ENCODE measurements at places on chromosomes 3 and 15.

- no peak for DNase-seq
These were observed 73.6 kb downstream of the APBA2 start for GRCh38 chr15:28959326-28959725.

DNA sequence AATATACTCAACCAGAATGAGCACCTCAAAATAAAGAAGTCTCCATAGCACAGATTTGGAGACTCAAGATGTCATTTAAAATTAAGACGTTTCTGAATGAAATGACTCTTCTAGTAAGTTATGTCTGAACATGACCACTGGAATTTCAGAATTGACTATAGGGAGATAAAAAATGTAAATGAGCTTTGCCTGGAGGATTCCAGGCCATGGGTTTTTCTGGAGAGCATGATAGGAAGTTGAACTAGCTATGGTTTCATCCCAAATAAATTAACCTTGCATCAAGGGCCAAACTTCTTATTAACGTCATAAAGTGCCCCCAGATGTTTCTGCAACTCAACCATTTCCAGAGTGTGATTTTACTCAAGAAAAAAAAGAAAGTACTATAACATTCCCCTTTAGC lies 222.6 kb upstream of the NR2F2 start:
- no peak for DNase-seq

DNA sequence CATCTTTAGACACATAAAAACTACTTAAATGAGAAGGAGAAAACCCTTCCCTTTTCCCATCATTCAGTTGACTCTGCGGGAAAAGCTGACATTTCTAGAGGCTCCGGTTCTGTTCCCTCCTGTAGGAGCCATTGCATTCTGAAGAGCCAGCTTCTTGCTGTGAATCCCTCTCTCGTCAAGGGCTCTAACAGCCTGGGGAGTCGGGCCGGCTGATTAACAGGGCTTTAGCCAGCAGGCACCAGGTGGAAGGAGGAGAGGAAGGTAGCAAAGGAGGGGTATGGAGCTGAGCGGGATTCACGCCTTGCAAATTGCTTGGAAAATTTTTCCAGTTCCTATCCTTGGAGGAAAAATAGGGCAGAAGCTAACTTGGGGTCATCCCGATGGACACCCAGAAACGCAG lies 108.3 kb upstream of the UBE2E1 start:
- DNase-seq: no peak

DNA sequence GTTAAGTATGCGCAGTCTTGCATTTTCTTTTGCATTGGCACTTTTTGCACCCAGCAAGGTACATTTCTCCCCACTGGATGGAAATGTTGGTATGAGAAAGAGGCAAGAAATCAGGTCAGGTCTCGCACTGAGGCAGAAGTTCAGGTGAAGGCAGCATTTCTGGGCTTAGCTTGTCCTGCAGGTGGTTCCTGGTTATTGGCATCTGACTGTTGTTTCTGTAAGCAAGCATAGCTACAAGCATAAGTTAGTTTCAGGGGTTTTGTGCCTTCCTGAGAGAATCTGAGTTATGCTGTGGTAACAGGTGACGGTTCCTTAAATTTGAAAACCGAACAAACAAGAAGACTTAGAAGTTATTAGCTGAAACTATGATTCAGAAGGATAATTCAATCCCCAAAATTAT lies 139.4 kb upstream of the GRM7 start:
- no peak for DNase-seq

DNA sequence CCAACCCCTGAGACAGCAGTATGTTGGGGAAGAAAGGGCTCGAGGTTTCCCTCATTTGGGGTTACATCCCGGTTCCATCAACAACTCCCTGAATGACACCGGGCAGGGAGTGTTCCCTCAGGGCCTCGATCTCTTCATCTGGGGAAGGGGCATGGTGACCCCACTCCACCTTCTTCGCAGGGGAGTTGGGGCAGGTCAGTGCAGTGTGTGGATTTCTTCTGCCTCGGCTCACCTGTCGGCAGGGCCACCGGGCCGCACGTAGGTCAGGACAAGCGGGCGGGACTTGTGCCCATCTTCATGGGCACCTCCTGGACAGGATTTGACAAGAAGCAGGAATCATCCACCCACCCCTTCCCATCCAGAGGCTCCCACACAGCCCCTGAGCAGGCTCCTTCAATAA lies 17.4 kb downstream of the GRIP2 start:
- DNase-seq: no peak

GRCh38 chr3:80993241-80993945 lies 768.1 kb downstream of the GBE1 start:
- DNase-seq: no peak

GRCh38 chr15:50786871-50787270 lies 21.4 kb upstream of the SPPL2A start:
- no peak for DNase-seq

DNA sequence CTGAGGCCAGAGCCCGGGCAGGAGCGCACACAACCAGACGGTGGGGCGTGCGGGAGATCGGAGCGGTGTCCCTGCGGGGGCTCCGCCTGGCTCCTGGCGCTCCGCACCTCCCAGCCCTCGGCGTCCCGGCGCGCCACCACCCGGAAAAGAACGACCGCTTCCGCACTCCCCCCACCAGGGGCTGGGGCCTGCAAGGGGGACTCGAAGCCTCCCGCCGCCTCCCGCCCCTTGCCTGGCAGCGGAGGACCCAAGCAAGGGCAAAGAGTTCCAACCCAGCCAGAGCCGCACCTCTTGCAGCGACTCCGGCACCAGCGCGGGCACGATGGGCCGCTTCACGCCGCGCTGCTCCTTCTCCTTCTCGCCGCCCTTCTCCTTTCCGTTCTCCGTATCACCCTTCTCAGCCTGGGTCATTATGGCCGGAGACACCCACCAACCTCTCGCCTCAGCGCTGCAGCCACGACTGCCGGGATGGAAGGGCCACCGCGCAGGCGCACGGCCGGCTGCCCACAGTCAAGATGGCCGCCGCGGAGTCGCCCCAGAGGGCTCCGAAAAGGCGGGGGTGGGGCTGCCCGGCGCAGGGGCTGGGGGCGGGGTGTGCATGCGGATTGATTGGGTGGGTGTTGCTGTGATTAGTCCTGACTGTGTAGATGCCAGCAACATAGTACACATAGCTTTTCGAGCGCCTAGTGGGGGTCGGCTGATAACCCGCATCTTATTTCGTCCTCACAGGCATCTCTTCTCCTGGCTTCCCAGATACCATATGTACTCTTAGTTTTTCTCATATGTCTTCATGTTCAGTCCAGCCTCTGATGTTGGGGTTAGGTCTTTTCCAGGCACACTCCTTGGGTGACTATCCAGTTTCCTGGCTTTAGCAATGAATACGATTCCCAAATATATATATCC lies at the start of gene ACTR8:
TSS of gene ACTR8 (minus strand) at position 462 of the 903 bp plus-strand sequence. CDS start at position 411, 51 bp downstream.
- DNase-seq: peak; percentile 76
